Neural cell (in vitro differentiated cells): ENCODE measurements at places on chromosomes 7 and 10. TPM values are rescaled to one million over a fixed set of nuclear protein-coding genes. Genes with fewer than 3 reads are reported as not detected.

Gene TMEM178B
- polyA plus RNA-seq: 40.7 and 44.9 TPM in 2 replicates

Gene BLOC1S2
- 262 and 299 TPM in 2 replicates for polyA plus RNA-seq

Gene NKX2-3
- polyA plus RNA-seq: not detected in 2 replicates

Gene ABCC2
- polyA plus RNA-seq: 2.0 and 3.4 TPM in 2 replicates

Gene AMPH
- 33.7 and 34.7 TPM in 2 replicates for polyA plus RNA-seq

Gene GIMAP4
- polyA plus RNA-seq: not detected in 2 replicates

Gene SLC4A2
- 2.4 and 4.8 TPM in 2 replicates for polyA plus RNA-seq

Gene PCBD1
- polyA plus RNA-seq: 15.8 and 21.6 TPM in 2 replicates

Gene GPC2
- polyA plus RNA-seq: 506 and 594 TPM in 2 replicates

Gene PYROXD2
- 0.11 and 0.80 TPM in 2 replicates for polyA plus RNA-seq

Gene SPAM1
- polyA plus RNA-seq: not detected in 2 replicates

Gene FRAT1
- polyA plus RNA-seq: 10.8 and 12.1 TPM in 2 replicates

Gene TAS2R41
- not detected in 2 replicates for polyA plus RNA-seq

Gene SMKR1
- polyA plus RNA-seq: 3.4 and 8.5 TPM in 2 replicates

Gene CALHM1
- not detected in 2 replicates for polyA plus RNA-seq
